ENCODE measurements at places on chromosomes 3 and 15.

DNA sequence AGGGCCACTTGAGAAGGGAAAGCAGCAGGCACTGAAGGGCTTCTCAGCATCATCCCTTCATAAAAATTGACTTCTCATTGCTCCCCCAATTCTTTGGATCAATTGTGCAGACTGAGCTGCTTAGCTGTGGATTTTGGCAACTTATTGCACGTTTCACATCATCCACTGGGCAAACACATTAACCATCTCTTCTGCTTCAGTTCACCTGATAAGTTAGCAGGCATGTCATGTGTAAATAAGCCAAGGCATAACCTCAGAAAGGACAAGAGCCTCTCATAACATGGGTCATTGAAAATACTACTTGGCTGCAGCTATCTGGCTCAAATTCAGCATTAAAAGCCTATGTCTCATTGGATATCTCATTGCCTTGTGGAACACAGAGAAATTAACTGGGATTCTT lies 366.5 kb downstream of the LRRC3B start:
- DNase-seq = no peak

DNA sequence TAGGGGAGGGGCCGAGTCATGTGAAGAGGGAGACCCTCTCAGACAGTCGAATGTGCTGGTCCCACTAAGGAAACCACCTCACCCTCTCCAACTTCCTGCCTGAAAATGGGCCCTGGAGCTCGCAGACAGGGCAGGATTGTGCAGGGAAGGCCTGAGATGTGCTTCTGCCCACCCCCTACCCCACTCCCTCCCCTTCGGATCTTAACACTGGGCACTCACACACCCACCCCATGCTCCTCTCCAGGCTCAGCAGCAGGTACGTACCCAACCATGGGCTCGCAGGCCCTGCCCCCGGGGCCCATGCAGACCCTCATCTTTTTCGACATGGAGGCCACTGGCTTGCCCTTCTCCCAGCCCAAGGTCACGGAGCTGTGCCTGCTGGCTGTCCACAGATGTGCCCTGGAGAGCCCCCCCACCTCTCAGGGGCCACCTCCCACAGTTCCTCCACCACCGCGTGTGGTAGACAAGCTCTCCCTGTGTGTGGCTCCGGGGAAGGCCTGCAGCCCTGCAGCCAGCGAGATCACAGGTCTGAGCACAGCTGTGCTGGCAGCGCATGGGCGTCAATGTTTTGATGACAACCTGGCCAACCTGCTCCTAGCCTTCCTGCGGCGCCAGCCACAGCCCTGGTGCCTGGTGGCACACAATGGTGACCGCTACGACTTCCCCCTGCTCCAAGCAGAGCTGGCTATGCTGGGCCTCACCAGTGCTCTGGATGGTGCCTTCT lies 20.0 kb downstream of the ATRIP start:
- DNase-seq = no peak

DNA sequence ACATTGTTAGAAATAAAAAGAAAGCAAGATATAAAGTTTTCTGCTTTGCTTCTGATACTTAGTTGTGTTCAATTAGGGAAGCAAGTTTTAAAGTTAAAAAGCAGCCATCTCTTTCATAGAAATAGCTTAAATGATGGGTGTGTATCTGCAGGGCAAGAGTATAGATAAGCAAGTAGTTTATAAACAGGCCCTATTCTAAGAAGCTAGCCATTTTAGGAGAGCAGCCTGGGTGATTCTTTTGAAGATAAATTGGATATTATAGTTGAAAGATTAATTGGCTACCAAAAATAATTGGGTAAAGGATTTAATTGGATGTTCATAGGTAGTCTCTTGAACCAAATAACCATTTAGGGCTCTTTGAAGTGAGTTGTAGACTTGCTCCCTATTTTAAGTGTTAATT lies 5.6 kb downstream of the EIF3J start:
- DNase-seq = no peak

- DNase-seq = no peak
Measured at GRCh38 chr15:65862682-65863081, 6.6 kb upstream of the RAB11A start.

Data from stimulated activated CD8-positive, alpha-beta memory T cell treated with anti-CD3 and anti-CD28 coated beads, Interleukin-2, amount 100 ng/mL, for 1 hour (primary cell).